Activated CD4-positive, CD25-positive, alpha-beta regulatory T cell treated with anti-CD3 and anti-CD28 coated beads, Interleukin-2, amount 50 U/mL, for 16 hours (primary cell): ENCODE measurements at places on chromosomes 4 and X.

DNA sequence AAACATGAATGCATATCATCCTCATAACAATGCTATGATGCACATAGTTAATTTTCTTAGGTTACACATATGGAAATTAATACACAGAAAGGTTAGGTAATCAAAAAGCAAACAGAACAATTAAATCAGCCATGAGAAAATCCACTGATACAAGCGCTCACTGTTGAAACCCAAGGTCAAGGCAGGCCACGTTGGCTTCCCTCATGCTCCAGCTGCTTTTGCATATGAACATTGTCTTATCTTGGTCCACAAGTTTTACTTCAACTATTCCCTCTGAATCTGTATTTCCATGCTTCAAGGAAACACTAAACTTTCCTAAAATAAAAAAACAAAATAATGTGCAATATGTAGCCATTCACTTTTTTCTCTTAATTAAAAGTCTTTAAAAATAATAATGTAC is 34.5 kb upstream of the PLA2G12A start:
- DNase-seq: no peak

- no peak for DNase-seq
Observed at GRCh38 chrX:133454491-133454914, 39.2 kb upstream of the GPC4 start.

GRCh38 chr4:133584714-133585113 is 435.6 kb downstream of the PCDH10 start:
- DNase-seq: no peak

DNA sequence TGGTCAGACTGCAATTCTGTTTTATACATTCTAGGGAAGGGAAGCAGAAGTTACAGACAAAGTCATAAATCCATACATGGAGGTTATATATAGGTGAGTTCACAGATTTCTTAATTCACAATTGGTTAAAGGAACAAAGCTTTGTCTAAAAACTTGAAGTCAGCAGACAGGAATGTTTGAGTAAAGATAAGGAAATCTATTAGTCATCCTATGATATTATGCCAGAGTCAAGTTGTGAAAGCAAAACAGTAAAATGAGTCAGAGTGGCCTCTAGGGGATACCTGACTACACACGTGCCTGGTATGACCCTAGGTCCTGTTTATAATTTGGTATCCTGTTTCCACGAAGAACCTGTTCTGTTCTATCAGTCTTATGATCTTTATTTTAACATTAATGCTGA is 31.5 kb downstream of the ACTRT1 start:
- no peak for DNase-seq

DNA sequence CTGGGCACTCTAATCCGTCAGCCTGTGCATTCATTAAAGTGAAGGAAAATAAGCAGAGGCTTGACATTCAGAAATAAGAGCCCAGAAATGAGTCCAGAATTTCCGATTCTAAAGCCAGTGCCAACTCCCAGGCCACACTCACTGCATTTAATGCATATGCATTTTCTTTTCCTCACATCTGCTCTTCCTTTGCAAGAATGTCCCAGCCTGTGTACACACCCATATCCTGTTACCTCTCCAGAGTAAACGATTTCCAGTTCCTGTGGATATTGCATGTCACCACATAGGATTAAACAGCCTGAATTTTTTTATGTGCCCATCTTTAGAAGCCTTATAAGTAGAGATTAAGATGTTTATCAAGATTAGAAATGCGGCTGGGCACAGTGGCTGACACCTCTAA is 27.5 kb downstream of the ARX start:
- DNase-seq: no peak

- no peak for DNase-seq
Observed at GRCh38 chrX:10395643-10396042, 224.7 kb downstream of the MID1 start.

DNA sequence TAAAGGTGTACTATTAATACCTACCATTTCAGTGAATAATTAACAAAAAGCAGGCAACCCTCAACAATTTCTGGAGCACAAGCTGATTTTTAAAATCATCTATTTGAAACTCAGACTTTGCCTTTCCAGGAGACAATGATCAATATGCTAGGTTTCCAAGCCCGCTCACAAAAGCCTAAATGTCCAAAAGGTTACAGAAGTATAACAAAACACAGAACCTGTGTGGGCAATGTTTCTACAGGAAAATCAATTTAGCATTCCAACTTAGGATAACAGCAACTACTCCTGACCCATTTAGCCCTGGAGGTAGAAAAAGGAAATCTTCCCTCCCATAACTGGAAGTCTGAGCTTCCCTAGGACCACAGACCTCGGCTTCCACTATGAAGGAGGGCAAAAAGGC is 3.9 kb downstream of the TAB3 start:
- no peak for DNase-seq

- no peak for DNase-seq
Observed at GRCh38 chr4:47667552-47667951, 170.3 kb downstream of the CORIN start.

DNA sequence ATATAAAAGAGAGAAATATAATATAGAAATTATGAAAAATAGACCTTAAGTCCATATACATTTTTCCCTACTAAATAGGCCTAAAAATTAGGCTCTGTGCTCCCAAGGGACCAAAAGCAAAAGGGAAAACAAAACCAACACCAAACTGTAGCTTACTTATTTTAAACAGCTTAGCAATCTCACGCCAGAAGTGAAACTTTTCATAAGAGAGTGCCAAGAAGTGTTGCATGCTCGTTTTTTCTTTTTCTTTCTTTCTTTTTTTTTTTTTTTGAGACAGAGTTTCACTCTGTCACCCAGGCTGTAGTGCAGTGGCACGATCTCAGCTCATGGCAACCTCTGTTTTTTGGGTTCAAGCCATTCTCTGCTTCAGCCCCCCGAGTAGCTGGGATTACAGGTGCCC is 250.4 kb downstream of the TMA16 start:
- DNase-seq: no peak

DNA sequence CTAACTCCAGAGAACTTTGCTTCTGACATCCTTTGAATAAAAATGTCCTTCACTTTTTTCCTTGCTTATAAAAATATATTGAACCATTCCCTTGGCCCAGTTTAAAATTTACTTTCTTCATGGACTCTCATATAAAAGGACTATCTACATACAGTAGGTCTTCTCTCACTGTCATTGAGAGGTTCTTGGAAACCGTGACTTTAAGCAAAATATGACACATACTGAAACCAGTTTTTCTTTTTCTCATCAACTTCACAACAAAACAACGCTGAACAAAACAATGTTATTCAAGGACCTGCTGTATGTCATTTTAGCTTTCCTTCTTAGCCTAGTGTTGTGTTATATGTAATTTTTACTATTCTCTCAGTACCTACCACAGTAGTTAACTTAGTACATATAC is 496.8 kb downstream of the CENPC start:
- DNase-seq: no peak

- no peak for DNase-seq
Observed at GRCh38 chrX:149846789-149847188, 34.2 kb upstream of the MAGEA8 start.

DNA sequence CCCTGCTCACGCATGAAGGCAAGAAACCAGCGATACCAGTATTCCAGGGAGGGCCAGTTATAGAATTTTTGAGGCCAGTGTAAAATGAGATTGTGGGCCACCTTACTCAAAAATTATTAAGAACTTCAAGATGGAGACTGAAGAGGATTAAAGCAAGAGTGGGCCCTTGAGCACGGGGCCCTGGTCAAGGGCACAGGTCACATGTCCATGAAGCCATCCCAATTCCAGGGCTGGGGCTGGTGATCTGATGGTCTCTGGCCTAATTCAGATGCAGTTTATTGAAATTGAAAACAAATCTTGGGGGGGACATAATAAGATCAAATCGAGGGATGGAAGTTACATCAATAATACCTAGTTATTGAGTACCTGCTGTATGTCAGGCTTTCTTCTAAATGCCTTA is 58.3 kb downstream of the SMIM20 start:
- DNase-seq: no peak

- DNase-seq: no peak
Observed at GRCh38 chr4:106208481-106209460, 107.2 kb downstream of the TBCK start.

DNA sequence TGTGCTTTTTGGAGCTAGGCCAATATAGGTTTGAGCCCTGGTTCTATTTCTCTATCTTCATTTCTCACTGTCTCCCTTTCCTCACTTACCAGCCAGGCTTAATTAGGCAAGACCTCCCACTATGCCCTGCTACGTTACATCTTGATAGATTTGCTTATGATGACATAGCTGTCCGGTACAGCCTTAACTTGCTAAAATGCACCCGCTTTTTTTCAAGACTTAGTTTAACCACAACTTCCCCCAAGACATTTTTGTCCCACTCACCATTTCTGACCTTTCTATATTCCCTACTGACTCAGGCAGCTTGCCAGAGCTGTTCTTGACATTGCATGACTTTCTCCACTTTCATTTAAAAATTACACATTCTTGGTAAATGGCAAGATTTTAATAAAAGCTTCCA is 152.6 kb downstream of the MID1 start:
- no peak for DNase-seq

GRCh38 chrX:108299101-108299591 is 139.1 kb downstream of the COL4A6 start:
- DNase-seq: no peak

DNA sequence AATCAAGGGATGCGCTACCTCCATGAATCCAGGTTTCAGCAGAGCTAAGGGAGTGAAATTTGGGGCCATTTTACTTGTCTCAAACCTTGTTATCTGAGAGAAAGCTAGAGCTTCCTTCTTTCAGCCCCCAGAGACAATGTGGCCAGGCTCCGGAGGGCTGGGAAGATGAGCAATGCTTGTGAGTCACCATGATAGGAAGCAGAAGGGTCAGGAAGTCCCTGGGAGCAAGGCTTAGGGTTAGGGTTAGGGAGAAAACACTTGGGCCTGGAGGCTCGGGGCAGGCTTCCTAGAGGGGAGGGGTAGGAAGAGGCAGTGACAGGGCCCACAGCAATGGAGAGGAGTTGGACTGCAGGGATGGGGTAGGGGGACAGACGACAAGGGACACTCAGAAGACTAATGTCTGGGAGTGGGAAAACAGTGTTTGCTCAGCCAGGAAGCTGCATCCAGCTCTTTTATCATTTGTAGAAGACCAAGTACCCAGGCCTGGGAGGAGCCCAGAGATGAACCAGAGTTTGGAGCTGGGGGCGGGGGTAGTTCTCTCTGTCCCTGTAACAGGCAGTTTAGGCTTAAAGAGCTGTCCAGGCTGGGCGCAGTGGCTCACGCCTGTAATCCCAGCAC is 16.4 kb upstream of the PORCN start:
- no peak for DNase-seq

DNA sequence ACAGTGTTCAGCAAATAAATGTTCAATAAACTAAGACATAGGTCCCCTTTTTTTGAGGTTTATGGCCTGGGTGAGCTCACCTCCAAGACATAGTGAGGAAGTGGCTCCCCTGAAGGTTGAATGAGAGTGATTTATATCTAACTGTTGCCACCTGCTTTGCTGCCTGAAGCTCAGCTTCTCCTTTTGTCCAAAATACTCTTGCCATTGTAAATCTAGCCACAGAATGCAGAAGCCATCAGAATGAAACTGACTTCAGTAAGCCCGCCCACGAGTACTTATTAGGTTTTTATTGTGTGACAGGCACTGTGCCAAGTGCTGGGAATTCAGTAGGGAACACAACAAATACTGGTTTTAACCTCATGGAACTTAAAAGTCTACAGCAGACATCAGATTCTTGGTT is 18.0 kb downstream of the SPINK2 start:
- no peak for DNase-seq

DNA sequence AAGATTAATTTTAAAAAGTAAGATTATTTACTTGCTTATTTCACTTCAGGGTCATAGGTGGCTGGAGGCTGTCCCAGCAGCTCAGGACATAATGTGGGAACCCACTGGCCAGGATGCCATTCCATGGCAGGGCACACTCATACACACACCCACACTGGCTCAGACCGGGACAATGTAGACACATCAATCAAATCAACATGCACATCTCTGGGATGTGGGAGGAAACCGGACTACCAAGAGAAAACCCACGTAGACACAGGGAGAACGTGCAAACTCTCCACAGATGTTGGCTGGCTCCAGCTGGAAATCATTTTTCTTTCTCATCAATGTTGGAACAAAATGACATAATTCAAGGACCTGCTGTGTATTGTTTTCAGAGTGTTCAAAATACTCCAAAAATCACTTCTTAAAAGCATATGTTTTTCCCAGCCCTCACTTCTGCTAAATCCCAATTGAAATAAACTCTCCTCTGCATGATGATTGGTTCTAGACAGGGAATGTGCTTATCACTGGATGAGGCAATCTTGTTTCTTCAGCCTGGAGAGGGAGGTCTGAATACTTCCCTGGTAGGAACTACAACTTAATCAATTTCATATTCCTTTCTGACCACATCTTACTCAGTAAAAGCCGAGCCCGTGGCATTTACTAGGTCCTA is 18.6 kb upstream of the CPE start:
- DNase-seq: no peak

GRCh38 chr4:81348778-81349094 is 123.0 kb downstream of the RASGEF1B start:
- DNase-seq: no peak

GRCh38 chr4:105837037-105837436 is 58.2 kb upstream of the NPNT start:
- DNase-seq: no peak

GRCh38 chr4:125520258-125520990 is 205.7 kb downstream of the FAT4 start:
- DNase-seq: no peak

GRCh38 chr4:37601531-37601930 is 84.6 kb downstream of the RELL1 start:
- DNase-seq: no peak

GRCh38 chr4:165788686-165789463 is 84.2 kb upstream of the TLL1 start:
- no peak for DNase-seq

DNA sequence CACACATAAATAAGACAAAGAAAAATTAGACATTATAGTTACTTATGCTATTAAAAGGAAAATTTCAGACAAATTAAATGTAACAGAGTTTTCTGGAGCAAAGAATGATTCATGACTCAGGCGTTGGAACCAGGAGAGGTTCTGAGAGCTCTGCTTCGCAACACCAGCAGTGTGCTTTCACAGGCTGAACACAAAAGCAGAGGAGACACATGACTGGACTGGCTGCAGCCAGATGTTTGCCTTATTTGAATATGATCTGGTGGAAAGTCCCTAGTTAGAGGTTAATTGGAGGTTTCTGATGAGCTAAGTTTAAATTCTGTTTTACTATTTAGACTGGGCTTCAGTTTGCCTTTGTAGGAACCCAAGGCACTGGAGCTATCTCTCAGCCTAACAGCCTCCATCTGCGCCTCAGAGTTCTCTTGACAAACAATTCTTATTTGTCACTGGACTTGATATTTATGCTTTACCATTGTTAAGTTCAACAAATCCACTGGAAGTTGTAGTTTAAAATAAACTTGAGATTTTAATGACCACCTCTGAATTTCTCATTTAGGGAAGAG is 16.2 kb downstream of the BOD1L1 start:
- no peak for DNase-seq

- no peak for DNase-seq
Observed at GRCh38 chr4:94574616-94575015, 122.9 kb downstream of the PDLIM5 start.

- no peak for DNase-seq
Observed at GRCh38 chr4:123325241-123325681, 71.3 kb upstream of the SPRY1 start.
